NCI-H187 treated with DMSO at 0.1 percent for 48 hours (cell line): ENCODE measurements at places on chromosomes 4 and X.
A peak's percentile ranks its signal among the peaks of the same experiment; 100 is the strongest.

DNA sequence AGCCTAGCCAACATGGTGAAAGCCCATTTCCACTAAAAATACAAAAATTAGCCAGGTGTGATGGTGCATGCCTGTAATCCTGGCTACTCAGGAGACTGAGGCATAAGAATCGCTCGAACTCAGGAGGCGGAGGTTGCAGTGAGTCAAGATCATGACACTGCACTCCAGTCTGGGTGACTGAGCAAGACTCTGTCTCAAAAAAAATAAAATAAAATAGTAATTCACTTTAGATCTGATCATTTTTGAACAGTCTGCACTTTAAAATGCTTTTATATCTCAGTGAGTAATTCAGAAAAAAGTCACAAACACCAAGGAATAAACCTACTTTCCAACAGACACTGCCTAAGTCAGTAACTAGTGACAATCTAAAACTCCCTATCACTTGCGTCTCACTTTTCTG lies 25.6 kb upstream of the CORIN start:
- DNase-seq = no peak

DNA sequence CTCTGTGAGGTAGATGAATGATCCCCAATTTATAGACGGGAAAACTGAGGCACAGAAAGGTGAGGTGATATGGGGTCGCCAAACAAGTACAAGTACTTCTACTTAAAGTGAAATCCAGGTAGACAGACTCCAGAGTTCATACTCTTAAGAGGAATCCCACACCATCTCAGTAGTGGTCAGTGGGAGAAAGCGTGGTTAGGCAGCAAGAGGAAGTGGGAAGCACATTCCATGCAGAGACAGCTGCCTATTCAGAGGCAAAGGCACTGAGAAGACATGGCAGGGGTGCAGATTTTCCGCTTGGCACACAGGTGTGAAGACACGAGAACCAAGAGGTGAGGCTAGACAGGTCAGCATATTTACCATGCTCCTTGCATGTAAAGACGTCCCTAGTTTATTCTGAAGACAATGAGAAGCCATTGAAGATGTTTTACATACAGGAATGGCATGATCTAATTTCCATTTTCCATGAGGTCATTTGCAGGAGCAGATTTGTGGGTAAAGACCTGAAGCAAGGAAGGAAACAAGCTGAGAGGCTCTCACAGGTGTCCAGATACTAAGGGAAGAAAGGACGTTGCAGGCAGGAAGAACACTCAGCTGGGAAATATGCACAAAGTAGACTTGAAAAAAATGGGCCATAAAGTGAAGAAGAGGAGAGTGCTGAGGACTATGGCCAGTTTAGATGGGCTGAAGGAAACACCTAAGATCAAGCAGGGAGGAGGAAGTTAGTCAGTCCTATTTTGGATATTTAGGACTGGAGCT lies 17.3 kb upstream of the CLNK start:
- no peak for DNase-seq

DNA sequence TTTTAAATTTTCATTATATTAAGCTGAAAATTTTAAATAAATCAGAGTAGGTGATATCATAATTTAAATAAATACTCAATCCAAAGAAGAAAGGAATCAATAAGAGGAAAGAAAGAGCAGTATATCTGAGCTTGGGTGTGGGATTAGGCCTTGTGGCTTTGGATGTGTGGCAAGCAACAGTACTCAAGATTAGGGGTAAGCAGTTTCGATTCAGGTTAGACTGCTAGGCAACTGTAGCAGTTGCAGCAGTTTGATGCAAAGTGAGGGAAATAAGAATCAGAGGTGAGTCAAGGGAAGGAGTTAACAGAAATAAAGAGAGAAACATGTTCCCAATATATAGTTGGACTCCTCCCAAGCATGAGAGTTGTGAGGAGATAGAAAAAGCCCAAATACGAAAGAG lies 599.6 kb upstream of the KLHL4 start:
- no peak for DNase-seq

DNA sequence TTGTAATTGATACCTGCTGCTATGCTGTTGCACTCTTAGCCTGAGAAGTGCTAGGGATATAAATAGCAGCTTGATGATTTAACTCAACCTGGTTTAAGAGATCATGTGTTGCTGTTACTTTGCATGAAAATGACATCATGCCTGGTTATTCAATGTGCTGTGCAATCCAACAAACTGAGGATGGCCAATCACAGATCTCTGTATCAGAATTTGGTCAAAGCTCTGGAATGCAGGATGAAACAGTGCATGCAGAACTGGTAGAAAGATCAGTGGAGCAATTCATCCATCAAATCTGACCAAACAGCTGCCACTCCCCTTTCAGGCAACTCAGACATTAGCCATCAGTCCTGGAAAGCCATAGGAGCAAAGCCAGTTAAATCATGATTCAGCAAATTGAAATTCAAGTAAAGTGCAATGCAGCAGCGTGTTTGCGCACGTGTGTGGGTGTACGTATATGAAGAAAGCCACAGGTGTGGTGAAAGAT lies 160.3 kb upstream of the RASGEF1B start:
- DNase-seq = peak; percentile 74

GRCh38 chrX:102712981-102713625 lies 855 bp downstream of the GPRASP2 start:
- peak; percentile 5 for DNase-seq

DNA sequence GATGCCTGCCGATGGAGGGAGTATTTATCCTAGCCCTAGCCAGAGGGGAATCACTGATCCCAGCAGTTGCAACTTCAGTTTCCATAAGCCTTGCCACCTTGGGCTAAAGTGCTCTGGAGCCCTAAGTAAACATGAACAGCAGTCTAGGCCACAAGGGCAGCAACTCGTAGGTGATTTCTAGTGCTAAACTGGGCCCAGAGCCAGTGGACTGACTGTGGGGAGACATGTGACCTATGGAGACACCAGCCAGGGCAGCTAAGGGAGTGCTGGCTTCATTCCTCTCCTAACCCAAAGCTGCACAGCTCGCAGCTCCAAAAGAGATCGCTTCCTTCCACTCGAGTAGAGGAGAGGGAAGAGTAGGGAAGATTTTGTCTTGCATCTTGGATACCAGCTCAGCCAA lies 120.8 kb upstream of the MAGEA10 start:
- DNase-seq = no peak

DNA sequence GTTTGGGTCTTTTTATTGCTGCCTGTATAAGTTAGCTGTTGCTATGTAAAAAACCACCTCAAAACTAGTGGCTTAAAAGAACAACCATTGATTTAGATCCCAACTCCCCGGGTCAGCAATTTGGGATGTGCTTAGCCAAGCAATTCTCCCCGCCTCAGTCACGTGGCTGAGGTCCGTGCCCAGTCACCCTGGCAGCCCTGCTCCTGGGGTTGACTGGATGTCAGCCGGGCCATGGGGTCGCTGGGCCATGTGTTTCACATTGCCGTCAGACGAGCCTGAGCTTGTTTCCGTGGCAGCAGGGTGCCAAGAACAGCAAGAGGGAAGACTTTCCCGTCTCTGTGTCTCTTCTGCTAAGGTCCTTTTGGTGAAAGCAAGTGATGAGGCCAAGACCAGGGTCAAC lies 345.7 kb upstream of the FAT1 start:
- no peak for DNase-seq
